Small intestine (tissue), 16 donors: ENCODE measurements at places on chromosomes 12 and 14. TPM values are rescaled to one million over a fixed set of nuclear protein-coding genes. Genes with fewer than 3 reads are reported as not detected.
A peak's percentile ranks its signal among the peaks of the same experiment; 100 is the strongest.

GRCh38 chr12:111401167-111401605, 4.5 kb upstream of the SH2B3 start:
- no peak for DNase-seq

- DNase-seq = peak; percentile 37
These were observed 143.5 kb downstream of the SSPN start for GRCh38 chr12:26338586-26339572.

ARG2 gene
- polyA plus RNA-seq = 16.2 TPM

DNA sequence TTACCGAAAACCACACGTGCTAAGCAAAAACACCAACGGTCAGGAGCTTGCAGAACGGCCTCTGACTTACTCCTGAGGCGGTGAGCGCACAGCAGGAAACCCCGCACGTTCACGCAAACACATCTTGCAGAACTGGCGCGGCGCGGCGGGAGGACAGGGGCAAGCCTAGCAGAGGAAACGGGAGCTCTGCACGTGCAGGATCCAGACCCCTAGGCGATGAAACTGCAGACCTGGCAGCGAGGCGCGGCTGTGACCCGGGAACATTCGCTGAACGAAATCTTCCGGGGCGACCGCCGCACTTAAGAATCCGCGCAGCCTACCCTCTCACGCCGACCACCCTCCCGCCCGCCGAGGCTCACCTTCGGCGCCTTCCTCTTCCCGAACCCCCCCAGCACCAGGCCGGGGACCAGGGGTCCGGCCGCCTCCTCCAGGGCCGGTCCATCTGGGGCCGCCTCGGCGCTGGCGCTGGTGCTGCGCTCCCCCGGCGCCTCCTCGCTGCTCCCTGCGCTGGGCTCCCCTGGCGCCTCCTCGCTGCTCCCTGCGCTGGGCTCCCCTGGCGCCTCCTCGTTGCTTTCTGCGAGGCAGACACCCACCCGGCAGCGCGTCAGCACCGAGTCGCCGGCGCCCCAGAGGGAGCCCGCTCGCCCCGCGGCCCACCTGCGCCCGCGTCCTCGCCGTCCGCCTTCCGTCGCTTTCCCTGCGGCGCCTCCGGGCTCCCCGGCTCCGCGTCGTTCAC, 615 bp downstream of the DDX51 start:
- peak; percentile 22 for DNase-seq

GRCh38 chr14:36506732-36507614, 13.1 kb downstream of the NKX2-1 start:
- DNase-seq = no peak

GPRC5A gene
- polyA plus RNA-seq = 29.9 TPM

DNA sequence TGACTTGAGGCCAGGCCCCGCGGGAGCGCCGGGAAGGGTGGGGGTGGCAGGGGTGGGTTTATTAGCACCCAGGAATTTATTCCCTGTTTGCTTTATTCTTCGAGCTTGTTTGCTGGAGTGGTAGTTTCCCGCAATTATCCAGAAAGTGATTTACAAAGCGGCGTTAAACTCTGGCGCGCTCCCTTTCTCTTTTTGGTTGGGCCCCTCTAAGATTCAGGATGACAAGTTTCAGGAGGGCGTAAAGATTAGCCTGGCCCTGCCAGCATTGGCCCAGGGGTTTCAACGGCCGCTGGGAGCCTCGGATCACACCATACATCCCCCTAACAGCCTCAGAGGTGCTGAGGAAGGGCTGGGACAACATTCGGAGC, 444 bp upstream of the NKX2-8 start:
- DNase-seq = no peak

DNA sequence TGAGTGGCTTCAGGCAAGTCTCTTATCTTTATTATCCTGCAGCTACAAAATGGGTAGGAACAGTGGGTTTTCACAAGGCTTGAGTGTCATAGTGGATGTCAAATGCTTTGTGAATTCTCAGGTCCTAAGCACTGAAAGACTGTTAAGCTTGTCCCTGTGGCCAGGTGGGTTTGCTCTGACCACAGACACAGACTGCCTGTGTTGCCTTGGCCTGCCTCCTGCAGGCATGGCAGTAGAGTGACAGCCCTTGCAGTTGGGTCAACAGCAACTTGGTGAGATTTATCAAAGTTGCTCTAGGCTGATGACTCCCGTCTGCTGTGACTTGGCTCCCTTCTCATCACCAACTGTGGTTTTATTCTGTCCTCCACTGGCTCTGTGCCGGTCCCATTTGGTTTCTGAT, 520.0 kb upstream of the CCDC196 start:
- DNase-seq = no peak
